EL (cell line): ENCODE measurements at places on chromosomes 12 and 14.
A peak's percentile ranks its signal among the peaks of the same experiment; 100 is the strongest.

- no peak for DNase-seq
Observed at GRCh38 chr14:69980457-69981425, 101.5 kb downstream of the SMOC1 start.

GRCh38 chr12:26786865-26787514 is 46.0 kb downstream of the ITPR2 start:
- peak; percentile 80 for DNase-seq

- DNase-seq = no peak
Observed at GRCh38 chr14:104877806-104878550, 12.9 kb downstream of the CEP170B start.

GRCh38 chr14:105531088-105531893 is 4.9 kb downstream of the TMEM121 start:
- DNase-seq = no peak

DNA sequence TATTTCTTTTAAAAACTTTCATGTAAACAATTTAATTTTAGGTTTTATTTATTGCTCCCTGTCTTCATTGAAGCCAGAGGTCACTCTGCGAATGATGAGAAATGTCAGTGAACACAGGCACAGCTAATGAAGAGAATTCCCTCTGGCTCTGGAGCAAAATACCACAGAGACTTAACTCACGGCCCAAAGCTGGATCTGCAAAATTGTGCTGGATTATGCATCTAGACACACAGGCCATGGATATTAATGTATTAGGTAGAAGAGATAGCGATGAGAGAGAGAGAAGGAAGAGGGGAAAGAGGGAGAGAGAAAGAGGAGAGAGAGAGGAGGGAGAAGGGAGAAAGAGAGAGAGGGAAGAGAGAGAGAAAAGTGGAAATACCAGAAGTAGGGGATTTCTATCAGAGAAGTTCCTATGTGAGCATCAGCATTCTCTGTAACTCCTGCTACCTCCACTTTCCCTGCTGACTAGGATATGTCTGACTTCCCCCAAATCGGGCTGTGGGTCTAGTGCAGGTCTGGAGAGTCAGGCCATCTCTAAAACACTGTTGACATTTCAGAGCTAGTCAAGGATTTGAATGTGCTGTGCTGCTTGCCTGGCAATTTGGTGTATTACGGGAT is 3.7 kb downstream of the ARHGDIB start:
- no peak for DNase-seq
